ENCODE measurements at places on chromosomes 7 and 10. TPM values are rescaled to one million over a fixed set of nuclear protein-coding genes. Genes with fewer than 3 reads are reported as not detected.

Gene YAE1
- 19.4 TPM for total RNA-seq

Gene CPXM2
- total RNA-seq: 7.6 TPM

Gene TMEM139
- total RNA-seq: 47.8 TPM

Gene OR2A5
- total RNA-seq: not detected

Gene MYH16
- total RNA-seq: 0.32 TPM

Gene OGDHL
- total RNA-seq: 5.3 TPM

Gene ABCB4
- 2.0 TPM for total RNA-seq

Gene CASTOR2
- total RNA-seq: 21.7 TPM

Gene KCND2
- total RNA-seq: 6.0 TPM

Gene RASA4
- 52.0 TPM for total RNA-seq

DNA sequence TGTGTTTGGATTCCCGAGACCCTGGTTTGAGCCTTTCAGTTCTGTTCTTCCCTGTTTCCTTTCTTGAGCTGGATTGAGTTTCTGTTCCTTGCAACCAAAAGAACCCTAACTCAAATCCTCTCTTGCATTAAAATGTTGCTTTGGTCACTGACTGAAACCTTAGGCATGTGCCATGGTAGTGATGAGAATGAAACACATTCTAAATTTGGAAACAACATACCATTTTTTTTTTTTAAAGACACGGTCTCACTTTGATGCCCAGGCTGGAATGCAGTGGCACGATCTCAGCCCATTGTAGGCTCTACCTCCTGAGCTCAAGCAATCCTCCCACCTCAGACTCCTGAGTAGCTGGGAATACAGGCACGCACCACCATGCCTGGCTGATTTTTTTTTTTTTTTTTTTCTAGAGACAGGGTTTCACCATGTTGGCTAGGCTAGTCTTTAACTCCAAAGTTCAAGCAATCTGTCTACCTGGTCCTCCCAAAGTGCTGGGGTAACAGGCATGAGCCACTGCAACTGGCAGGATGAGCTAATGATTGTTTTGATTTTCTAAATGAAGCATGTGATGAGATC lies 8.4 kb downstream of the THAP5 start:
- DNase-seq: no peak

DNA sequence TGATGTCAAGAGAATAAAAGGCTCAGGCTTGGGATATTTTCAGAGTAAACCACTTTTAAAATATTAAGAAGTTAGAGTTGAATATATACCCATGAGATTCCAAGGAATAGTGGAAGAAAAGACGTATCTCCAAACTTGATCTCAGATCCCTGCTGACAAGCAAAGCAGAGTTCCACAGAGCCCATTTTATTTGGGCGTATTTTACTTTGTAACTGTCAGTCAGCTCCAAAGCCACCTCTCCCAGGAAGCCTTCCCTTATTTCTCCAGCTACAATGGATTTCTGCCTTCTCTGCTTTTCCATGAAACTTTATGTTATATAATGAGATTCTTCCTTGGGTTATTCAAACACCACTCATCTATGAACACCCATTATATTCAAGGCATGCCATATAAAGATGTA lies 295.7 kb downstream of the FZD1 start:
- DNase-seq: no peak

DNA sequence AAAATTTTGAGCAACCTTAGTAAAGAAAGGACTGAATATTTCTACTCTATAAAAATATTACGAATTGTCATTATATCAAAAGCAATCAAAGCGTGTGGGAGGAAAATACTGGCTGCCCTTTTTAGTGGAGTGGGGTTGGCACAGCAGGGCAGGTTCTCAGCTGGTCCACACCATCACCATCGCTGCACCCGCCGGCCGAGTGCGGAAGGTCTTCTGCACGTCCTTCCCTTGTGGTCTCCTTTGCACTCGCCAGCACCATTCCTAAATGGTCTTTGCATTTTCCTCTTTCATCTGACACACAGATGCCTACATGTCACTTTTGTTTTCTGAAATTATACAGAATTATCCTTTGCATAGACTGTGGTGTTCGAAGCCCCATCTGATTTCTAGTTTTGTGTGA lies 116.6 kb upstream of the LANCL2 start:
- no peak for DNase-seq

DNA sequence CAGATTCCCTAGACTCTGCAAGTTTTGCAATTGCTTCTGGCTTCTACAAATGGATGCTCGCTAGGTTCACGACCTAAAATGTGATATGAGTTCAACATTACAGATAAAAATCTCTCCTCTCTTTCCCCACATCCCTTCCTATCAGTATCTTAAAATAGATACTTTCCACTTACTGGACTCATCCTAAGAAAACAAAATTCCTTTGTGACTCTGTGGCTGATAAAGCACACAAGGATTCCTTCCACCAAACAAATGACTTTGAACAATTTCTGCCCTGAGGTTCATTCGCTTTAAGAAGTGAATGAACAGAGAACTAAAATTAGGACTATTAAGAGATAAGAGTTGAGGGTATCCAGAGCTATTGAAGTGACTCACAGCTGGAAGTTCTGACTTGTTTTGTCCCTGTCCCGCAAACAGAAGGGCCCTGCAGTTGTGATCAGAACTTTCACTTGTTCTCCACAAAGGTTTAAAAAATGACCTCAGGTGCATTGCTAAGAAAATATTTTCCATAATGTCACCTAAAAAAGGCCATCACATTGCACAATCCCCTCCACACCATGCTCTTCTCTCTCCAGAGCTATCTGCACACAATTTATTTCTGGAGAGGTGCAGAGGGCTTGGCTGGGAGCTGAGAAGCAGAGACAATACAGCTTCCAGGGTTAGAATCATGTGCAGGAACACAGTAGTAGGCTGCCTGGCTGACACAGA lies 96.1 kb downstream of the PIP4K2A start:
- no peak for DNase-seq

- DNase-seq: no peak
Observed at GRCh38 chr7:30474893-30475292, 3.7 kb downstream of the NOD1 start.

DNA sequence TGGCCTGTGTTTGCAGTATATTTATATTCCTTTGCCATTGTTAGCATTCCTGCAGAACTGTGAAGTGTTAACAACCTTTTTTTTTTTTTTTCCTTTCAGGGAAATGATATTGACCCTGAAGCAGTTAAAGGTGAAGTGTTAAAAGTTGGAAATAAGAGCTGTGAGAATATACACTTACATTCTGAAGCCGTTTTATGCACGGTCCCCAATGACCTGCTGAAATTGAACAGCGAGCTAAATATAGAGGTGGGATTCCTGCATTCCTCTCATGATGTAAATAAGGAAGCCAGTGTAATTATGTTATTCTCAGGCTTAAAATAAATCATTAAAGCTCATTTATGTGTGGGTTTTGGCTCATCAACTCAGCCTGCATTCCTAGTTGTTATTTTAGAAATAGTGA lies 92.8 kb upstream of the CAPZA2 start:
- DNase-seq: no peak

DNA sequence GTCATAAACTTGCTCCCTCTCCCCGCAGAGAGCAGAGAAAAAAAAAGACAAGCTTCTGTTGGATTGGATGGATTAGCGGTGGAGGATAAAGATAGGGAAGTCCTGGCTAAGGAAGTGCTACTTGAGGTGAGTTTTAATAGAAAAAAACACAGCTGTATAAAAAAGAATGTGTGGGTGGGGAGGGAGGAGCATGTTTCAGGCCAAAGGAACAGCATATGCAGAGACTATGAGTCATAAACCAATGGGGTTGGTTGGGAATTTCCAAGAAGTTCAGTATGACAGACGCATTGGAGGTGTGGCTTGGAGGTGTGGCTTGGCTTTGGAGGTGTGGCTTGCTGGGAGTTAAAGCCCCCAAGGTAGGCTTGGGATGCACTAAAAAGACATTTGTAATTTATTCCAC lies 103.0 kb upstream of the LSM8 start:
- DNase-seq: no peak

Measured in mucosa of gallbladder (tissue), 1 donor.